Thoracic aorta (tissue), 2 donors: ENCODE measurements at places on chromosomes 16 and 17.
A peak's percentile ranks its signal among the peaks of the same experiment; 100 is the strongest.

- DNase-seq = no peak
Observed at GRCh38 chr17:31629696-31630470, 229.2 kb downstream of the COPRS start.

DNA sequence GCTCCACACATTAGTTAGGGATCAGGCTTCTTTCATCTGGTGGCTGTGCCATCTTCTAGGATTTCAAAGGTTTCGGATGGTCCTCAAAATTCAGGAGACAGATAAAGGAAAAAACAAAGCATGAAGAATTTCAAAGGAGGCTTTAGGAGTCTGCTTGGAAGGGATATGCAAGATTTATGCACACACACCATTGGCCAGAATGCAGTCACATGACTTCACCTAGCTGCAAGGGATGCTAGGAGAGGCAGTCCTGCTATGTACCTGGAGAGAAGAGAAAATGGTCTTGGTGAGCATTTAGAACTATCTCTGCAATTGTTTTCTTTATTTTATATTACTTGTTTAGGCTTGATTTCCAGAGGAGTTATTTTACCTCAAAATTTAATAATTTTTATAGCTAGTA lies 174.6 kb downstream of the PCTP start:
- DNase-seq = no peak

DNA sequence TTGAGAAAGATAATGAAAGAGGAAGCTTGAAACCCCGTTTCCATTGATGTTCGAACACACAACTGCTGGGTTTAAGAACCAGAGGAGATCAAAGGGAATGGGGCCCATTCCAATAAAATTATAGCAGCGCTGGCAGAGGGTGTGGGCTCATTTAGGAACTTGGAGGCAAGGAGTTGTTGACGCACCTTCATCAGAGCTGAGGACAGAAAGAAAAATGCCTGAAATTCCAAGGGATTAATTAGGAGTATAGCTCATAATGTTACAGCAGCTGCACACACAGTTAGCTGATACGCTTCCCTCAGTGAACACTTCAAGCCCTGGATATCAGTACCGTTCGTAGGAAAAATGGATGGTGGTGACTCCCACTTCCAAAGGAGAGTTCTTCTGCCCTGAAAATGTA lies 127.2 kb downstream of the AXIN2 start:
- no peak for DNase-seq

DNA sequence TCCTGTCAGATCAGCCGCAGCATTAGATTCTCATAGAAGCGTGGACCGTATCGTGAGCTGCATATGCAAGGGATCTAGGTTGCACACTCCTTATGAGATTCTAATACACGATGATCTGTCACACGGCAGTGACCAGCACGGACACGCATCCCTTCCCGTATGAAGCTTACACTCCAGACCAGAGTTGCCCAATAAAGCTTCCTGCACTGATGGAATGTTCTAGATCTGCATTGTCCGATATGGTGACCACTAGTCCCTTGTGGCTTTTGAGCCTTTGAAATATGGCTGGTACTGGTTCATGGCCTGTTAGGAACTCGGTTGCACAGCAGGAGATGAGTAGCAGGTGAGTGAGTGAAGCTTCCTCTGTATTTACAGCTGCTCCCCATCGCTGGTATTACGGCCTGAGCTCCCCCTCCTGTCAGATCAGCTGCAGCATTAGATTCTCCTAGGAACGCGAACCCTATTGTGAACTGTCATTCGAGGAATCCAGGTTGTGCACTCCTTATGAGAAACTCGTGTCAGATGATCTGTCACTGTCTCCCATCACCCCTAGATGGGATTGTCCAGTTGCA lies 49.8 kb upstream of the ZCCHC14 start:
- no peak for DNase-seq

DNA sequence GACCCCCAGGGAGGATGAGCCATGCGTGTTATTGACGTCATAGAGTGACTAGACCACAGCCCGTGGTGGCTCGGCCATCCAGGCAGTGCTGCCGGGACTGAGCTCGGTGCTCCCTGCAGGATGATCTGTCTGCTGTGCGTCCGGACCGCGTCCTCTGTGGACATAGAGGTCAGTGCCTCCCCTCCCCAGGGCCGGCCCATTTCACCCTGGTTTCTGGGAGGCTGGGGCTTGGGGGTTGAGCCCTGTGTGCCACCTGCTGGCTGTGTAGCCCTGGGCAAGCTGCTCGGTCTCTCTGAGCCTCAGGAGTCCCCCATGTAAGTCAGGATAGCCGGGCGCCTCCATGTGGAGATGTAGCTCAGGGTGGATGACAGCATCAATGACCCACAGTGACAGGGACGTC lies 8.3 kb downstream of the TSC2 start:
- no peak for DNase-seq

DNA sequence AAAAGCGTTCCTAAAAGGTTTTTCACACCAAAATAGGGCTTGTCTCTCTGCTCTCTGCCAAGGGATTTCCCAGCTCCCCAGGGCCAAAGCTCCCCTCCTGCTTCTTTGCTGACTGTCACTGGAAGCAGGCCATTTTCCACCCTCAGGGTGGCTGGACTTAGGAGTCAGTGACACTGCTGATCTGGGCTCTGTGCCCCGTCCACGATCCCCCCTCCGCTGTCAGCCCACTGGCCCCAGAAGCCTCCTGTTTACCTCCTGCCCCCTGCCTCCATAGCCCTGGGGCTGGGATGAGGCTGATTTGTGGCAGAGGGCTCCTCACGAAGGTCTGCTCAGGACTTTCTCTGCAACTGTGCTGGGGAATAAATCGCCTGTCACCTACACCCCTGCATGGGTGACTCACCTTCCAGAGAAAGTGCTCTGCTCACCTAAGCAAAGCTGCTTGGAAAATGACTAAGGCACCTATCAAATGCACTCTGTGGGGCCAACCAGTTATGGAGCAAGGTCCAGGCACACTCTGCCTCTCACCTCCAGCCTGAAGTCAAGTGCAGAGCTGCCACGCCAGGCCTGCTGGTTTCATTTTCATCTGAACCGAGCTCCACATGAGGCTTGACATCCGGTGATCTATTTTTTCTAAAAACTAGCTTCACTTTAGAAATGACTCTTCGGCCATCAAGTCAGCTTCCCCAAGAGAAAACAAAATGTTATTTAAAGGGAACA lies 4.9 kb downstream of the MAP3K14 start:
- no peak for DNase-seq

DNA sequence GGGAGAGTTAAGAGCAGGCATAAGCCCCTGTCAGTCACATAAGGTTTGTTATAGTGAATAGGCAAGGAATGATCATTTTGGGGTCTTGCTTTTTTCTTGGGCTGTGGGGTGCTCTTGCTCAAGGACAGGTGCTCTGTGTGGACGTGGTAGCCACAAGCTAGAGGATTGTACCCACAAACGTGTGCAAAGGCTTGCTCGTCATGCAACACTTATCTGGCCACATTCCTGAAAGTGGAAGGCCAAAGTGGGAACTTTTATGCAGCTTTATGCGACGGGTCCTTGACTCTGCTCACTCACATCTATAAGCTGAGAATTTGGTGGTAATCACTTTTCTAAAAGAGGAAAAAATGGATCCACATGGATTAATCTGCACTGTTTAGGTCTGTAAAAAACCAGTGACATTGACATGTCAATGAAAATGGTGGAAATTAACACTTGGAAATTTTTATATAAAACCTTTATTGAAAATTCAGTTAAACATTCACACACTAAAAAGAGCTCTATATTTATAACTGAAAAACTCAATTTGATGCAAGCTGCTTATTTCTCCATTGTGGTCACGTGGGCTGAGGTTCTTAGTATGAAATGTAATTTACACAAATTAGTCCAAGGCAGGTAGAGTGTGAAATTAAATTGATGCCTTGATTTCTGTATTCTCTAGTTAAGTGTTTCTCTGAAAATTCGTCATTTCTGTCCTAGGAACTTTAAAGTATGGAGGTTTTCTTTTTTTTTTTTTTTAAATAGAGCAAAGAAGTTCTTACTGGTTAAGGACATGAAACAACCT lies 162.3 kb downstream of the MSI2 start:
- no peak for DNase-seq

DNA sequence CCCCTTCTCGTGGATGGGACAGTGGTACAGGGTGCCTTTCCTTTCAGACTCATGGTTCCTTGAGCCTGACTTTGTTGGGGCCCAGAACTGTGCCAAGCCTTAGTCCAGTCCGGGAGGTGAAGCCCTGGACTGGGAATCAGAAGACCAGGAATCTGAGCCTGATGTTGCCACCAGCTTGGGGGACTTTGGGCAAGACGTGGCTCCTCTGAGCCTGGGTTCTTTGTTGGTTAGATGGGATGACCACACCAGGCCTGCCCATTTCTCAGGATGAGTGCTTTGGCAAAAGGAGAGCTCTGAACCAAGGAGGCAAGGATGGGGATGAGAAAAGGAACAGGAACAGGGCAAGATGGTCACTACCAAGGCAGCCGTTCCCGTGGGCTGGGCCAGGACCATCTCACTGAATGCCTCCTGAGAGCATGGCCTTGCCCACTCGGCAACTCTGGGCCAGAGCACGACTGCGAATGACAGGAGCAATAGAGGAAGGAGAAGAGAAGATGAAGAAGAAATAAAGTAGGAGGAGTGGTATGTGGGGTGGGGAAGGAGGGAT lies 32.5 kb downstream of the PITPNM3 start:
- DNase-seq = no peak

DNA sequence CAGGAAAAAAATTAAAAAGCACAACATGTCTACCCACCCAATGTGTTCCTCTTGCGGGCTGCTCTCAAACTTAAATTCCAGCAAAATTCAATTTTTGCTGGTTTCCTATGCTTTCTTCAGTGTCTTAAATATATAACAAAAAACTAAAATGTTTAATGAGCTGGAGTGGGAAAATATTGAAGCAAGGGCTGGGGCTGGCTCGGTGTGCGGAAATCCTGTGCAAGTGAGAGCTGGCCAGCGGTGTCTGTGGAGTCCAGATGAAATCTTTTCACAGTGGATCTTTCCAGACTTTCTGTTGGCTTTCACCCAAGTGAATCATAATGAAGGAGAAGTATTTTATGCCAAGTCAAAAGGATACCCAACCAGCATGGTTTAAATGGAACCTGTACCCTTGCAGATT lies 1733.6 kb downstream of the TP53TG3F start:
- DNase-seq = no peak

GRCh38 chr17:72987166-72987565 lies 105.3 kb downstream of the SLC39A11 start:
- DNase-seq = no peak

- no peak for DNase-seq
Observed at GRCh38 chr17:78572239-78573205, 4.7 kb downstream of the DNAH17 start.

DNA sequence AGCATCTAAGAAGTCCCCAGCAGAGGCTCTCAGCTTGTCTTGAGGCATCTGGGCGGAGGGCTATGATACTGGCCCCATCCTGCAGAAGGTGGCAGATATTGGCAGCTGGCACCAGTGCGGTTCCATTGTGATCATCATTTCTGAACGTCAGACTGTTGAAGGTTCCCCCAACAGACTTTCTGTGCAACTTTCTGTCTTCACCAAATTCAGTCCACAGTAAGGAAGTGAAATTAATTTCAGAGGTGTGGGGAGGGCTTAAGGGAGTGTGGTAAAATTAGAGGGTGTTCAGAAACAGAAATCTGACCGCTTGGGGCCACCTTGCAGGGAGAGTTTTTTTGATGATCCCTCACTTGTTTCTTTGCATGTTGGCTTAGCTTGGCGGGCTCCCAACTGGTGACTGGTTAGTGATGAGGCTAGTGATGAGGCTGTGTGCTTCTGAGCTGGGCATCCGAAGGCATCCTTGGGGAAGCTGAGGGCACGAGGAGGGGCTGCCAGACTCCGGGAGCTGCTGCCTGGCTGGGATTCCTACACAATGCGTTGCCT lies at the start of gene CIITA:
CIITA (plus strand) TSS at position 404 of the 543 bp plus-strand sequence; CDS start at position 533, 129 bp downstream.
- DNase-seq = peak; percentile 51

GRCh38 chr16:719815-720446 lies 1.0 kb upstream of the ANTKMT start:
- DNase-seq = no peak

DNA sequence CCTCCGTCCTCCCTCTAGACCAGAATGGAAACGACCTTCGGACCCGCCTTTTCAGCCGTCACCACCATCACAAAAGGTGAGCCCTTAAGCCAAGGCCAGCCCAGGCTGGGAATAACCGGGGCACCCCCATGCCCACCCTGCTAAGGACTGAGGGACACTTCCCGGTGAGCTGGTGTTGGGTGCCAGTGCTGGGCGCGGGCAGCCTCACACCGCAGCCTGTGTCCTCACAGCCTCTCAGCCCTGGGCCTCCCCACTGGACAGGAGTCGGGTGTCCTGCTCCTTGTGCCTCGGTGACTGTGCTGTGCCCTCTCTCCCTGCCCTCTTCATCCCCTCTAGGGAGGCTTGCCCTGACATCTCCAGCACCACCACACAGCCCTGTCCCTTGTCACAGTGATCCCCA lies 10.3 kb downstream of the TRAF7 start:
- DNase-seq = no peak

- DNase-seq = no peak
Observed at GRCh38 chr16:79897104-79897452, 296.5 kb upstream of the MAF start.

DNA sequence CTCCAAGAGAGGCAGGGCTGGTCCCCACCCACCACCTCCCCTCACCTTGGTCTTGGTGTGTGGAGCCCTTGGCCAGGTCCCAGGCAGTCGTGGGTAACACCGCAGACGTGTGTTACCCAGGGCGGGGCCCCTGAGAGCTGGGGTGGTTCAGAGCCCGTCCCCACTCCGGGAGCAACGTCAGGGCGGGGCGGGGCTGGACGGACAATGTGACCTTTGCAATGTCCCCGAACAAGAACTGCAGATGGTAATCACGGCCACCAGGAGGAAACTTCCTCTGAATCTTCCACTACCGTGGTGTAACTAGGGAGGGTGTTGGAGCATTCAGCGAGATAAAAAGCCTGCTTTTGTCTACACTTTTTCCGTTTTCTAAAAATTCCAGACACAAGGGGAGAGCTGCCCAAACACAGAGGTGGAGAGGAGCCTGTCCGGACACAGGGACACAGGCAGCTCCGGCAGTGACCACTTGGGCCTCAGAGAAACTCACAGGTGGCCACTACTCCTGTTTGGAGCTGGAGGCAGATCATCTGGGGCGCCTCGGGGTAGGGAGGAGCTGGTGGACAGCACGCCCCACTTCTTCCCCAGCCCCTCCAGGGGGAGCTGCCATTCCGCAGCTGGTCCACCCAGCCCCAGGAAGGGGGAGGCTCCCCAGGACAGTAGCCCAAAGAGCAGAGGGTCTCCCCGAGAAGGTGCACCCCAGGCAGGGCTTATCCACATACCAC lies 14.2 kb upstream of the SLC38A10 start:
- peak; percentile 46 for DNase-seq

DNA sequence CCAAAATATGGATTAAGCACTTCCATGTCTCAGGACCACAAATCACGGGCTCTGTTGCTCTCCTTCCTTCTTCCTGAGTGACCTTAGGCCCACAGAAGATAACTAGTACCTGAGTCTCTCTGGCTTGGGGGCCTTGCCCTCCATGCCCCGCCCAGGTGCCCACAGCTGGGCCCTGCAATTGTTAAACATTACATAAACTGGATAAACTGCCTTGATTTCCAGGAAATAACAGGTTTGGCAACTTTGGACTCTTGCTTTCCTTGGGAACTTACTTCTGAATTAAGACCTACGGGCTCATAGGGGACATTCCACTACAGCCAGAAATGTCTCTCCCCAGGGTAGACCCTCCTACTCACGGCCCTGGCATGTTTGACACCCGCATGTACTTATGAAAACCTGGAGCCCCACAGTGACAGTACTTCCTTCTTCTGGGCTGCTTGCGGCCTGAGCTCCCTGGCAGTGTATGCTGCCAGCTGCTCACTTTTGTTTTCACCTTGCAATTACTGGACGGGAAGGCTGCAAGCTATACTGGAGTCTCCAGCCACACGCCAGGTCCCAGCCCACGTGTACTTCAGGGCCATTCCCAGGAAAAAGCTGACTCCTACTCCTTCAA lies 2.3 kb upstream of the UBALD2 start:
- no peak for DNase-seq
